ENCODE measurements at places on chromosomes 11 and 22.

DNA sequence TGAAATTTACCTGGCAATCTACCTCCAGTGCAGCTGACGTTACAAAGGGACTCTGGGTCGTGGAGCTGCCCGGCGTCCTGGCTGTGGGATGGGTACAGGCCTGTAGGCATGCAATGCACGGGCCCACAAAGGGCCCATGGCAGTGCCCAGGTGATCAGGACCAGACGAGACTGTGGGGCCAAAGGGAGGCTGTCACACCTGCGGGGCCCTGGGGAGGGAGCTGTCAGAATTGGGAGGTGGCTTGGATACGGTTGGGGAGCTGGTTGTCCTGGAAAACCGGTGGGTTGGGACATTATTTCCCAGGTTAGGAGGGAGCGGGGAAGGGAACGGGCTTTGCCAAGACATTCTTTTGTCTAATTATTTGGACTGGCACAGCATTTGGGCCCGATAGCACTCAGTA, 958.5 kb downstream of the BRD1 start:
- no peak for DNase-seq

- DNase-seq = no peak
These were observed 240.2 kb downstream of the CADM1 start for GRCh38 chr11:115263799-115264656.

- DNase-seq = no peak
These were observed 301.8 kb upstream of the MTNR1B start for GRCh38 chr11:92667486-92668152.

GRCh38 chr11:124315052-124315451, 1.3 kb upstream of the OR8D1 start:
- DNase-seq = no peak

All from amygdala (tissue), 56 donors.